ENCODE measurements at places on chromosomes 2 and 18.

DNA sequence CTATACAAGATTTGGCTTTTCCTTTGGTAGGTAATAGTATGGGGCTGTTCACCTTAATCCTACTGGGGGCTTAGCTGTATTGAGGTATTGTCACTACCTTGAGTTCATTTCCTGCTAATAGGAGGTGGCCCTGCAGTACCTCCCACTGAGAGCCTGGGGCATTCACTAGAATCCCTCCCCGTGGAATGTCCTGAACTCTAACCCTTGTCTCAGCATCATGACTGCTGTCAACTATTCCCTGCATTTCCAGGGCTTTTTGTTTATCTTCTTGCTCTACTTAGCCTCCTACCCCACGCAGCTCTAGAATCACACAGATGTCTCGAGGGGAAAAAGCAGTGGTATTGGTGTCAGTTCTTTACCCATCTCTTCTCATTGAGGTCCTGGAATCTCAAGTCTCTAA, 542.3 kb downstream of the METTL4 start:
- DNase-seq: no peak

GRCh38 chr2:33588232-33588631, 10.9 kb downstream of the FAM98A start:
- DNase-seq: no peak

DNA sequence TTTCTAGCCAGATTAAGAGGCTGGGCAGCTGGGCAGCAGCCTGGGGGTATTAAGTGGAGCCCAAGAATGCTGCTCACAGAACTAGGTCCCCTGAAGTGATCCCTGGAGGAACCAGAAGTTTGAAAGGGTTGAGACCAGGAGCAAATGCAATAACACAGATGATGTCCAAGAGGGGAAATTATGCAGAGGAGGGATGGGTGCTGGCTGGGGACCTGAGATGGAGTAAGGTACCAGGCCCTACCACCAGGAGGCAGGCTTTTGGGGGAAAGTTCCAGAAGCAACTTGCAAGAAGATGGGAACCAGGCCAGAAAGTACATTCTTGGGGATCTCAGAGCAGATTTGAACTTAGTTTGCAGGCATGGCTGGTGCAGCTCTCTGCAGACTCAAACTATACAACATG, 175.1 kb downstream of the NCK2 start:
- DNase-seq: no peak

- no peak for DNase-seq
Observed at GRCh38 chr2:137729305-137729704, 235.0 kb upstream of the HNMT start.

- DNase-seq: no peak
Observed at GRCh38 chr2:222239945-222240675, 58.7 kb downstream of the PAX3 start.

- DNase-seq: no peak
Observed at GRCh38 chr2:172833898-172834297, 98.3 kb downstream of the RAPGEF4 start.

GRCh38 chr2:172481507-172482262, 54.3 kb downstream of the ITGA6 start:
- no peak for DNase-seq

- DNase-seq: no peak
Observed at GRCh38 chr18:49563701-49564517, 2.1 kb downstream of the LIPG start.

DNA sequence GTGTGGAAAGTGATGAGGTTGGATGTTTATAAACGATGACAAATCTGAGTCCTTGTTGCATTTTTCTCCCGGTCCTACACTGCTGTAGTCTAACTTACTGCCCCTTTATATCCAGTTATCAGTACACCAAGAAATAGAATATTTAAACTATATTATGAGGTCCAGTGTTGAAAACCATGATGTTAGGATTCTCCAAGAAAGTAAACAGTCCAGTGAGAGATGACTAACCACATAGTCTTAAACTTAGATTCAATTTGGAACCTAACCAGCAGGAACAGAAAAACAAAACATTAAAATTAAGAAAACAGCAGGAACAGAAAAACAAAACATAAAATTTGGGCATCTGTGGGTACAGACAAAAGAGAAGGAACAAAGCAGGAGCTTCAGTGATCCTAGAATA, 143.2 kb downstream of the TPGS2 start:
- DNase-seq: no peak

DNA sequence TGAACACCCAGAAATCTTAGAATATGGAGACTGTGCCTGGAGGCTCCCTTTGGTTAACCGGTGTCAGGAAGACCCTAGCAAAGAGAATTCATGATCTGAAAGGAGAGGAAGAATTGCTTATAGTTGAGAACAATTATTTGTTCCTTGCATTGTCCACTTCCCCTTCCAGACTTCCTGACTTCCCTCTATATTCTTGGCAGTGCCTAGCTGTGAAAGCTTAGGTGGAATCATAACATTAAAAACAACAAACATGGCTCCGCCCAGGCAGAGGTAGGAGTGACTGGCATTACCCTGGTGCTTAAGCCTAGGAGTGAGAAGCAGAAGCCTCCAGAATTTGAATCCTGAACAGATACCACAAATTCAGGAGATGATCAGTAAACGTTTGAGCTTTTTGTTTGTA, 1.9 kb downstream of the TTL start:
- no peak for DNase-seq

DNA sequence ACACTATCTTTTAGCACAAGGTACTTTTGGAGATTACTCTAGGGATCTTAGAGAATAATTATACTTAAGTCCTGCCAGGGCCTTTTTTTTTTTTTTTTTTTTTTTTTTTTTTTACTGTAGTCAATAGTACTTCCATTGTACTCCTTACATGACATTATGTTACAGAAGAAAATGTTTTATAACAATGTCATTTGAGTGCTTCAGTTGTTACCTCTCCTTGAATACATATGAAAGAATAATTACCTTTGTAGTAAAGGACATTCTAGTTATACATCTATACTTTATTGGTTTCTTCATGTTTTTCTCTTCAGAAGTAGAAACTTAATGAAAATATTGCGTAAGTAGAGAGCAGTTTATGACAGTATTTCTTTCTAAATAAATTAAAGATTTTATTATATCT, 834.9 kb downstream of the DPP10 start:
- no peak for DNase-seq

GRCh38 chr2:124756048-124756447, 731.0 kb downstream of the CNTNAP5 start:
- no peak for DNase-seq

GRCh38 chr2:14524041-14524802, 108.3 kb upstream of the LRATD1 start:
- DNase-seq: no peak

DNA sequence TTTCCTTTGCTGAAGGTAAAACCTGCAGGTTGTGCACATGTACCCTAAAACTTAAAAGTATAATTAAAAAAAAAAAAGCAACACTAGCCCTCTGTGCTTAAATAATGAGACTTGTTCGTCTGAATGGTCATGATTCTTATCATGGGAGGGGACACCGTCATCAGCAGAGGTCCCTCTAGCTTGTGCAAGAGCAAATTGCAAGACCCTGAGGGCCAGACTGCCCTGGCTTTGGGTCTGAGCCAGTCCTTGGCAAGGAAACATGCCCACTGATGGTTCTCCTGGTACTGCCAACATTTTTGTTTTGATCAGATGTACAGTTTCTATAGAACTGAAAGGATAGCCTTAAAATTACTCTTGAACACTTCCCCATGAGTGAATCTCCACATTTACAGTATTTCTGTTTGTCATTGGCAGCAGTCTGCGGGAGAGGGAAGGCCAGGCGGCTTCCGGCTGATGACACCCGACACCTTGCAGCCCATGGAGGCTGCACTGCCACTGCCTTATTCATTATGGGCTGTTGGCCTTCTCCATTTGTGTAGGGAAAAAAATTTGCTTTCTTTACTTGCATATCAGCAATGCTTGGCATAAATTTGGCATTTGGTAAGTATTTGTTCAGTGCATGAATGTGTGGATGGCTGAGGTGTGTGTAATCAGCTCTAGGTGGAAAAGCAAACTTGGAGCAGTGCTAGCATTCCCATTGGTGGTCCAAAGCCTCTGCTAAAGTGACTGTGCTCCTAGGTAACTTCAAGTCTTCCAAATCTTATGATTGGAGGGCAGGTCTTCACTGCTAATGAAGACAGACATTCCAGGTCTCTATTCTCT, 161.6 kb upstream of the ALKAL2 start:
- no peak for DNase-seq

GRCh38 chr2:33723329-33723728, 124.2 kb upstream of the FAM98A start:
- no peak for DNase-seq

GRCh38 chr2:209757163-209757562, 14.5 kb upstream of the UNC80 start:
- no peak for DNase-seq

- no peak for DNase-seq
Observed at GRCh38 chr18:25704071-25704470, 352.1 kb upstream of the ZNF521 start.

- no peak for DNase-seq
Observed at GRCh38 chr2:133444465-133444864, 123.8 kb downstream of the NCKAP5 start.
